Endothelial cell of umbilical vein (primary cell): ENCODE measurements at places on chromosomes 4 and X.

GRCh38 chr4:87317527-87317926 lies 5.2 kb downstream of the HSD17B13 start:
- no peak for DNase-seq

DNA sequence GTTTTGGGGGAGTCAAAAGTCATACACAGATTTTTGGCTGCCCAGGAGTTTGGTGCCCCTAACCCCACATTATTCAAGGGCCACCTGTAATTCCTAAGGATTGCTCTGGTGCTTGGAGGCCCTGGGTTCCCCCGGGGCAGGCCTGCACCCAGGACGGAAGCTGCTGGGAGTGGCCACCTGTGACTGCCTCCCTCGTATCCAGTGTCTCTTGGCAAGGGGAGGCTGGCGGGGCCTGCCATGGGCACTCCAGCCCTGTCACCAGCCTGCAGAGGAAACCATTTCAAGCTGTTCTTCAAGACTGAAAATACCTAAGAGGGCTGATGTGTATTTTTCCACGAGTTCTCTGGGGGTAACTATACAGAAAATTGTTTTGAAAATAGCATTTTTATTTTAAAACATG lies 24.5 kb upstream of the GPR78 start:
- DNase-seq = no peak

DNA sequence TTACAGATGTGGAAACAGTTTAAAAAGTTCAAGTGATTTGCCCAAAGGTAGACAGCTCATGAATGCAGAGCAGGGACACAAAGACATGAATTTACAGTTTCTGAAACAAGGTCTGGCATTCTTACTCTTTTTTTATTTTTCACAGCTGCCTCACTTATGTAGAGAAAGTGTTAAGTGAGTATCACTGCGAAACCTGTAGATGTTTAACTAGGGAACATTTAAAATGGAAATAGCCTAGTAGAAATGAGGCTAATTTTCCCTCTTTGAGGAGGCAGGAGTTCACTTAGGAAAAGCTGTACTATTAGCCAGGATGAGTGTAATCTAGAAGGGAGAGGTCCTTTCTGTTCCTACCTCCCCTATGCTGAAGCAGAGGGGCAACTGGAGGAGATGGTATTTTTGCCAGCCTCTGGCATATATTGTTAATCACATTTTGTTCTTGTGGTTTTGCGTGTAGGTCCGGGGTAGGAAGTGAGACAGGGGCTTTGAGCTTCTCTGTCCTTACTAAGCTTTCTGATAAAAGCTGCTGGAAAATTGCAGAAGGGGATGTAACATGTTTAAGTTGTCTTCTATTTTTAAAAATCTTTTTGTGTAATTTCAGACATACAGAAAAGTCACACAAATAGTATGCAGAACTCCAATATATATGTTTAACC lies 492.8 kb upstream of the NR3C2 start:
- no peak for DNase-seq

DNA sequence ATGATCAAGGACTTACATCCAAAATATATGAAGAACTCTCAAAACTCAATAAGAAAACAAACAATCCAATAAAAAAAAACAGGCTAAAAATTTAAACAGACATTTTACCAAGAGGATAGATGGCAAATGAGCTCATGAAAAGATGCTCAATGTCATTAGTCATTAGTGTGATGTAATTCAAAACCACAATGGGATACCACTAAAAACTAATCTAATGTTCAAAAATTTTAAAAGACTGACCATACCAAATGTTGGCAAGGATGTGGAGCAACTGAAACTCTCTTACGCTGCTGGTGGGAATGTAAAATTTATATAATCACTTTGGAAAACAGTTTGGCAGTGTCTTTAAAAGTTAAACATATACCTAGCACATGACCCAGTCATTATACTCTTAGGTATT lies 43.7 kb downstream of the RPS6KA6 start:
- no peak for DNase-seq

DNA sequence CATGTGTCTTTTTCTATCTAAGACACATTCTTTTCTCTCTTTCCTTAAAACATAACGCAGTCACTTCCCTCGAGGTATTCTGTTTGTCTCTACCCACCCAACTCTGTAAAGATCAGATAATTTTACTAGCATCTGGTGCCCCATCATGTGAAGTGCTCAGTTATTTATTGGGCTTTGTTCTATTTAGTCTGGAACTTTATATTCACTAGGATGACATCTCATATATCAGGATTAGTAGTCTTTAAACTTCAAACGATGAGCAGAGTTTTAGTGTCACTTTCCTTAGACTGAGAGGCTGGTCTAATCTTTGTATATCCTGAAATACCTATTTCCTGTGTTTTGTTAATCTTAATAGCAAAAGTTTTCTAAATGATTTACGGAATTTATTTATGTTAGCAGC lies 445.5 kb upstream of the NDST3 start:
- DNase-seq = no peak

- peak; percentile 6 for DNase-seq
Measured at GRCh38 chrX:45518552-45518951, 317.9 kb upstream of the DIPK2B start.

- no peak for DNase-seq
Measured at GRCh38 chrX:80237072-80237471, 183.2 kb upstream of the TENT5D start.

- peak; percentile 55 for DNase-seq
Measured at GRCh38 chr4:87530868-87531267, 1.7 kb upstream of the SPARCL1 start.

GRCh38 chrX:106649523-106650428 lies 38.0 kb downstream of the RADX start:
- no peak for DNase-seq
